ENCODE measurements at places on chromosomes 11 and 22.

DNA sequence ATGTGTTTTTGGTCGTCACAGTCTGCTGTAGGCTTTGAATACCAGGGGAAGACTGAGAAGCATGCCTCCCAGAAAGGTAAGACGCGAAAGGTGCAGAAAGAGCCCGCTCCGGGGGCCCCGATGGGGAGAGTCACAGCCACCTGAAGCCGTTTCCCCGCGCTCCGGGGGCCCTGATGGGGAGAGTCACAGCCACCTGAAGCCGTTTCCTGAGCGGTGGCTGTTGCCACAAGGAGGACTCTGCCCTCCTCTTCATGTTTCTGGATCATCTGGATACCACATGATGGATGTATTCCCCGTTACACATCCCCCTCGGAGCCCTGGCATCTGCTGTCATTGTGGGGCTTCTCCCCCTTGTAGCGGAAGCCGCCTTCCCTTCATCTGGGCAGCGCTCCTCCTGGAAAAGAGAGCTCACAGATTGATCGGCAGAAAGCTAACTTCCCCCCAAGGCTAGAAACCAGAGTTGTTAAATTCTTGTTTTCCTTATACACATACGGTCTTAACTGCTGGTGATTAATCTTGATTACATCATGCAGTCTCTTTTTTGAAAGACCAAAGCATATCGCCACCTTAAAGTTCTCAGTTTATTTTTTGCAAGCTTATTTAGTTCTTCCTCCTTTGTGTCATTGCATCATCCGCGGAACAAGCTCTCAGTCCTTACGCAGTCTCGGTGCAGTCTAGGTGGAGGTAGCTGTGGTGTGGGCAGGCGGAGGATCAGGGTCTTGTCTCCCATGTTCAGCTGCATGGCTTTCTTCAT, 17.5 kb downstream of the CTTN start:
- DNase-seq: no peak

- no peak for DNase-seq
Observed at GRCh38 chr11:64878223-64878493, 263 bp downstream of the EHD1 start.

GRCh38 chr11:133269267-133269666, 263.0 kb downstream of the OPCML start:
- no peak for DNase-seq

DNA sequence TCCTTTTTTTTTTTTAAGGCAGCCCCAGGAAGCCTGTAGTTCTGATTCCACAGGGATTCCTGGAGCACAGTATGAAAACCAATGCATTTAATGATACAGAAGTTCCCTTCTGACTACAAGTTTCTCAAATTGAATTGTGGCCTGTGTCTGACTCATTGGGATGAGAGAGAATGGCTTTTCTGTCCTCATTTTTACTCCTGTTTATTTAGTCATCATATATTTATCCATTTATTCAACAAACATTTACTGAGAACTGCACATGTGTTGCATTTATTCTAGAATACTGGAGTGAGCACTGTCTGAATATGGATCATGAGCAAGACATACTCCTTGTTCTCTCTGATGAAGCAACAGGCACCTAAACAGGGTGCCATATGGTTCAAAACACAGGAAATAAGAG, 231.2 kb downstream of the NTM start:
- DNase-seq: no peak

All from activated CD8-positive, alpha-beta memory T cell treated with anti-CD3 and anti-CD28 coated beads for 1 hour (primary cell).